ENCODE measurements at places on chromosomes 6 and 20.

- no peak for DNase-seq
Measured at GRCh38 chr6:95802978-95803377, 212.8 kb upstream of the FUT9 start.

DNA sequence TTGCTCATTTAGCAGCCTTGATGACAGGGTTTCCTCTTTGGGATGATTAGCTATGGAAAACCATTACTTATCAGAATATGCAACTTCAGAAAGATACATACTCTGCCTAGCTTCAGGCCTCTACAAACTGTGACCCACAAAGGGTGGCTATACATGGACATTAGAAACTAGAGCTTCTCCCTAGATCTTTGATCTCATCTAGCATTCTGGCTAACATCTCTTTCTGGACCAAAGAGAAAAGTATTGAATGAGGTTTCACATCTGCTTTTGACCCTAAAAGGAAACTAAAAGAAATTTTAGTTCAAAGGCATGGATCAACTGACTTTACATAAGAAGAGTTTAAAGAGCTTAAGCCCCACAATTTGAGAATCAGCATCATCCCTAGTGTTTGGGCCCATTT lies 12.4 kb upstream of the HMGN3 start:
- no peak for DNase-seq

DNA sequence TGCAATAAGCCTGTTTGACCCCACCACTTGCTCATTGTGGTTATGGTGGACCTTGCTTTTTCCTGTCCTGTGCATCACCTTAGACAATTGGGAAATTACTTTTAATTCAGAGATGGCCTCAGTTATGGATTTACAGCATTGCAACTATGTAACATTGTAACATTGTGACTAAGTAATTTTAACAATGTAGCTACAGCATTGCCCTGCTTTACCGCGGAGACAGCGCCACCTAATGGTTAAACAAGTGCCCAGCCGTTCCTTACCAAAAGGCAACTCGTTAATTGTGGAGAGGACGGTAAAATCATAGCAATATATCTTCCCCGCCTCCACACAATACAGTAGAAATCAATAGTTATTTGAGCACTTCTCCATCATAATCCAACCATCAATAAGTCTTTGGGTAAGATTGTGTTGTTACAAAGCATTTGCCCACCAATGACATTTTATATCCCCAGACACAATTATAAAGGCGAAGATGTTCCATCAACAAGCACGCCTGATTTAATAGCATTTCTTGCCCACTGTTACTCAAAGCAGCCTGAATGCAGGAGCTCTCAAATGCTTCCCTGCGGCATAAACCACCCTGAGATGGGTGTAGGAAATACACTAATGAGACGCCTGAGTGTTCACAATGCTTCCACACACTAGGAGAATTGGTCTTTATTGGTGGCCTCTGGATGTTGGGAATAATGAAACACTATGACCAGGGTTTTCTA lies 93.7 kb downstream of the PROKR2 start:
- DNase-seq: peak; percentile 67

DNA sequence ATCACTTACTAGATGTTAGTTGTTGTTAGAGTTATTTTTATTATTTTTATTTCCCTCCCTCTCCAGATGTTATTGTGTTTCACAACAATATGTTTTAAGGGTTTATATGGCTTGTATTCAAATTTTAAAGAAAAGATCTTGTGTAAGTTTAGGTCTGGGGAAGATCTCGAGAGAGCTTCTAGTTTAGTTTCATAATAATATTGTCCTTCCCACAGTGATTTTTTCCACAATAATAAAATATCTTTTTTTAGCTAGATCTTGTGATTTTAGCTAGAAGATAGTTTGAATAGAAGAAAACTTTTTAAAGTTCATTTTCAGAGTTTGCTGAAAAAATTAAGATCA lies 55.0 kb downstream of the ADGRG6 start:
- DNase-seq: no peak

- no peak for DNase-seq
Measured at GRCh38 chr6:54132587-54132986, 21.3 kb downstream of the MLIP start.

- DNase-seq: no peak
Measured at GRCh38 chr6:150204705-150205472, 62.0 kb downstream of the PPP1R14C start.

- no peak for DNase-seq
Measured at GRCh38 chr6:143802833-143803565, 40.1 kb upstream of the LTV1 start.

DNA sequence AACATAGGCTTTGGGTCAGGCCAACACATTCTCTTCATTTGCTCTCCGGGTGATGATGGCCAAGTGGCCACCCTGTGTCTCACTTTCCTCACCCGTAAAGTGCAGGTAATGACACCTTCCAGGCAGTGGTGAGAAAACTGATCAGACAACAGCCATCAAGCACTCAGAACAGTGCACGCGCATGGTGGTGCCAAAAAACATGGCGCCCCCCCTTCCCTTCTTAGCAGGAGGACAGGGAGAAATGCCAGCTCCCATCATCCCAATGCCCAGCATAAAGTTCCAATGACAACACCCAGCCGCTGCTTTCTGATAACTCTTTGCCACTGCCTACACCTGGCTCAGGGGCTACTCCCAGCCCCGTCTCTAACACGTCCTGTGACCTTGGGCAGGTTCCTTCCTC lies 8.4 kb downstream of the BPIFB1 start:
- DNase-seq: no peak

DNA sequence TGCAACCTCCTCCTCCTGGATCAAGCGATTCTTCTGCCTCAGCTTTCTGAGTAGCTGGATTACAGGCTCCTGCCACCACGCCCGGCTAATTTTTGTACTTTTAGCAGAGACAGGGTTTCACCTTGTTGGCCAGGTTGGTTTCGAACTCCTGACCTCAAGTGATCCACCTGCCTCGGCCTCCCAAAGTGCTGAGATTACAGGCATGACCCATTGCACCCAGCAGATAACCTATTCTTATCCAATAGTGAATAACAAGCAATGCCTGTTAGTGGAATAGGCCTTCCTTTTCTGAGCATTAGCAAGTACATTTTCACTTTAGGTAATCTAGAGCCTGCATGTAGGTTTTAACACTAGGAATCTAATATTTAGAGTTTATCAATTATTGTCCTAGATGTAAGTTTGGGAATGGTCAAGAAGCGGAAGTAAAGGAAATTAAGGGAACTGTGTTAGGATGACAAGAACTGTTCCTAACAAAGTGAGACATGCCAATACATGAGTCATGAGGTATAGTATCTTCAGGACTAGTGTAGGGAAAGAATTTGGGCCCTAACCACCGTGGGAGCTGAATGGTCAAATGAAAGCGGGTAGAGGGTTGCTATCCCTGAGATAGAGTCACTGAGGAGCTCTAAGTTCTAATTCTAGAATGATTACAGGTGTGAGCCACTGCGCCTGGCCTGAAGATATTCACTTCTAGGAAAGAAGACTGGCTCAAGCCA lies 15.0 kb downstream of the BLTP3A start:
- DNase-seq: no peak
